ENCODE measurements at places on chromosomes 11 and 22.

- DNase-seq, result no peak
Observed at GRCh38 chr11:70572974-70573260, 174.6 kb downstream of the CTTN start.

DNA sequence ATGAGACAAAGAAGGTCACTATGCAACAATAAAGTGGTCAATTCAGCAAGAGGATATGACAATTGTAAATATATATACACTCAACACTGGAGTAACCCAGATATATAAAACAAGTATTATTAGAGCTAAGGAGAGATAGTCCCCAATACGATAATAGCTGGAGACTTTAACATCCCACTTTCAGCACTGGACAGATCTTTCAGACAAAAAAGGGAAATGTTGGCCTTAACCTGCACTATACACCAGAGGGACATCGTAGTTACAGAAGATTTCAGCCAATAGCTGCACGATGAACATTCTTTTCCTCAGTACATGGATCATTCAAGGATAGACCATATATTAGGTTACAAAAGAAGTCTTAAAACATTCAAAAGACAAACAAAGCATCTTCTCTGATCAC is 29.9 kb downstream of the PIWIL3 start:
- DNase-seq, result no peak

DNA sequence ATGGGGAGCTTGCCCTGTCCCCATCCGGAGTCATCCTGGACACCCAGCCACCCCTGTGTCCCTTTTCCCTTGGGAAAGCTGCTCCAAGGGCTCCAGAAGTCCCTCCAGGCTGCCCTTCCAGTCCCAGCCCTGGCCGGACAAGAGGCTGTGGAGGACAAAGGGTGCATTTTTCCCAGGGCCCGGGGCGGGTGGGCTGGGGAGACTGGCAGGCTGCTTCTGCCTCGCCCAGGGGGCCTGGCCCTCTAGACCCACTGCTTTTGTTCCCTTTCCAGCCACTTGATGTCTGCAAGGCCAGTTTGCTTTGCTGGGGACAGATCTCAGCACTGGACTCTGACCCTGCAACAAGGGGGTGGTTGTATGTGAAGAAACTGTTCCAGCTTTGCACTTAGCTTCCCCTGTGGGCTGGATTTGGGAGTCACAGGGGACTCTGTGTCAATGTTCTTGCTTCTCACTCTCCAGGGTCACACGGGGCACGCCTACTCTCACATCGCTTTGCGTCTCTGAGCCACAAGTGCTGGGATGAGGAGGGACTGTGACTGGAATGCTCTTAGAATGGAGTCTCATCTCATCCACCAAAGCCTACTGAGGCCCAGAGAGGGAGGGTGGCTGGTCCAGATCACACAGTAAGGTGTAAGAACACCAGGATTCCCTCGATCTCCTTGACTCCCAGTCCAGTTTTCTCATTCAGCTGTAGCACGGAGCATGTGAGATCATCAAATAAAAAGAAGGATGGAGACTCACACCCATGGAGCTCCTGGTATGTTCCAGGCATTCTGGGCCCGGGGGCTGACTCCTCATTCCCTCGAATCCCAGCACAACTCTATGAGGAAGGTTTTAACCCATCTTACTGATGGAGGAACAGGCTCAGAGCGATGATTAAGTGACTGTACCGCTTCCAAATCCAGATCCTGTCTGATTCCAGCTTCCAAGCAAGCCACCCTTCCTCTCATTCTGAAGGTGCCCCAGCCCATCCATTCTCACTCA is 59.9 kb downstream of the FBXO7 start:
- DNase-seq, result no peak

DNA sequence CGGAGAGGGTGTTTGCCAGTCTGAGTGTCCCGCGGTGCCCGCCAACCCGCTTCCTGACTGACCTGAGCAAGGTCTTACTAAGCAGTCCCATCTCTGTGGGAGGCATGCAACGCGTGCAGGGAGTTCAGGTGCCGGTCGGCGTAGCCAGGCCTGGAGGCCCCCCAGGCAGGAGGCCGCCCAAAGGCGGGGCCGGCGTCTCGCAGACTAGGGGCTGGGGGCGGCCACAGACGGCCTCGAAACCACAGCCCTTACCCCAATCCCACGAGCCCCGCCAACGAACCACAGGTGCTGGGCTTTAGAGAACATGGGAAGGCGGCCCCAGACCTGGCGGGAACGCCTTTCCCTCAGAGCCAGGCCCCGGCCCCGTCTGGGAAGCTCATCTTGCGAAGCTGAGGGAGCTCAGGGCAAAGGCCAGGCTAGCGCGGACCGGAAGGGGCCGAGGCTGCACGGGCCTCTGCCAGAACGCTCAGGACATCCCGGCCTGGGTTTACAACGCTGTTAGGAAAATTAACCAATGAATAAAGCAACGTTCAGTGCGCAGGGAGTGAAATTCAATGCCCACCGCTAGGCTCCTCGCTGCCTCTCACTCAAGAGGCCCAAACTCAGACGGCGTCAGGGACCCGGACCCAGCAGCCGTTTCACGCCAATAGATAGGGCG is 2.1 kb upstream of the MTFP1 start:
- DNase-seq, result no peak

DNA sequence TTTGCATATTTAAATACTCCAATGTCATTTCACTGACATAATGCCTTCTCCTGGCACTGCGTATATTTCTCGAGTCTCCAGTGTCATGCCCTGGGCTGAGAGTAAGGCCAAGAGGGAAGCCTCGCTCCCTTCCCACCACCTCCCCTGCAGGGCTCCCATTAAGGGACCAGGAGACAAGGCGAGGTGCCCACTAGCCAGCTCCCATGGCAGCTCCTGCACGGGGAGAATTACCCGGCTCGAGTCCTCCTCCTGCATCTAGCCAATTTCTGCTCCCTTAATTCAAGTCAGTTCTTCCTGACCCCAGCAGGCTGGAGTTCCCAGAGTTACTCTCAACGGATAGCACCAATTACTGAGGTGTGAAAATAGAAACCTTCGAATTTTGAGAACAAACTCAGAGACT is 31.9 kb downstream of the OPCML start:
- DNase-seq, result no peak

DNA sequence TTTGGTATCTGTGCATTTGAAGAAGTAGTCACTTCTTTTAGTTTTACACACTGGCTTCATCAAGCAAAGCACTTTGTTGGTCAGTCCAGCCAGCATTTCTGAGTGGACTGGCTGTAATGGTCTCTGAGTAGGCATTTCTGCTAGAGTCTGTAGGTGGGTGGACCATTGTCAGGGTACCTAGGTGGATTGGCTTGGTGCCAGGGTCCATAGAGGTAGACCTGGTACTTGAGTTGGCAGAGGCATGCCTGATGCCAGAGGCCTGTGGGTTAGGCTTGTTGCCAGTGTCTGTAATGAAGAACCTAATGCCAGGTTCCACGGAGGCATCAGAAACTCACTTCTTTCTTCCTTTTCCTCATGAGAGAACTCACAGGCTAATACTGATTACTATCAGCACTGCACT is 157.9 kb upstream of the C11orf87 start:
- DNase-seq, result no peak

DNA sequence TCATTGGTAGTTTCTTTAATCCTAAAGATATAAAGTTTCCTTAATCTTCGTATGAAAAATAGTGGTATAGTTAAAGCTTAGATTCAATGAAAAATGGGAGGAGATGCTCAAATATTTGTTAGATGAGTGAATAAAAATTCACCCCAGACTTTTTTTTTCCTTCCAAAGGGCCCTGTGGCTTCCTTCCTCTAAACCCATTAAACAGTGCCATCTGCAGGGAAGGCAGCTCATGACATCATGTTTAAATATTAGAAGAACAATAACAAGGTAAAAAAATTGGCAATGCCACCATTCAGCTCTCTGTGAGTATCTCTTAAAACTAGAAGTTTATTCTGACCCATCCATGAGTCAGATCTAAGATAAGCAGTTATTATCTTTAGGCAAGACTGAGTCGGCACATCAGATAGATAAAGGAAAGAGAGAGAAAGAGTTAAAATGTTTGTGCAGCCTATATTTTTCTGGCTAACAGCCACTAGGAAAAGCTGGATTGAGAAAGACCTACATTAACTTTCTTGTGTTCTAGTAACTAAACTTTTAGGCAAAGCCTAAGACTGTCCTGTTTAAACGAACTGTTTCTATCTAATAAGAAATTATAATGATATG is 19.1 kb upstream of the OOSP1 start:
- no peak for DNase-seq

DNA sequence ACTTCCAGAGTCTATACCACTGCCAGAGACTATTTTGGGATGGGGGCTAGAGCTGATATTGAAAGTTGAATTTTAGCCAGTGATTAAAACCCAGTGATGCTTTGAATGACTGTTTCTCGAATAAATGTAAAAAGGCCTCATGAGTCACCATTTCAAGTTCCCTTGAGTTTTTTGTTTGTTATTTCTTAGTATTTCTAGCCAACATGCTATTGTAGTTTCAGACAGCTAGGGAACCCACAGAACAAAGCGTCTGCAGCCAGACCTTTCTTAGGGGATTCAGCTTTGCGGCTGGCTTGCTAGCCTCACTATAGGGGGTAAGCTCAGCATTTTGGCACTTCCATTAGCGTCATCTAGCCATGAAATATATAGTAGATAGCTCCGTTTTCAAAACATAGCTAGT is 66.5 kb downstream of the DBX1 start:
- DNase-seq, result no peak

- DNase-seq, result no peak
Observed at GRCh38 chr11:68090706-68091105, 30.5 kb downstream of the CHKA start.

DNA sequence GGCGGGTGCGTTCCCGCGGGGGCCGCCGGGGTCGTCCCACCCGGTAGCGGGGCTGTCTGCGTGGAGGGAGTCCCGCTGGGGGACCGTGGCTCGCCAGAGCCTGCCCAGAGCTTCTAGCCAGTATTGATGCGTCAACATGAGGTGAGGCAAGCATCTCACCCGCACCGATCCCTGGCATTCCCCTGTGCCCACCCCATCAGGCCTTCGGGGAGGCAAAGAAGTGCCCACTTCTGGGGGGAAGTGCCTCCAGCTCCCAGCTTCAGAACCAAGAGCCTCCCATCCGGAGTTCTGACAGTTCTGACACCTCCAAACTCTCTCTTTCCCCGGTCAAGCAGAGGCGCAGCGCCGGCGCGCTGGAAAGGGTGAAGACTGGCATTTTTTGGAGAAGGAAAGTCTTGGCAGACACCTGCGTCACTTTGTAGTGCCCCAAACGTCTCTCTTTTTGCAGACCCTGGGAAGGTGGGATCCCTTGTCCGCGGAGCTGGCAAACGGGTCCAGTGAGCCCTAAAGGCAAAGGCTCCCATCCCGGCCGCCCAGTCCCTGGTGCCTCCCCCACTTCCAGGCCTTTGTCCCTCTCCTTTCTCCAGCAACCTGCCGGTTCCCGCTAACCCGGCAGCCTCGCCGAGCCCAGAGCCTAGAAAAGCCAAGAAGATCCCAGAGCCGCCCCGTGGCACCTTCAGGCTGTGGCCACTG is 3.2 kb upstream of the PAX6 start:
- DNase-seq, result no peak

- DNase-seq, result peak; percentile 84
Observed at GRCh38 chr11:208181-208916, 841 bp downstream of the RIC8A start.

- no peak for DNase-seq
Observed at GRCh38 chr22:39243439-39244135, 1.2 kb downstream of the PDGFB start.

DNA sequence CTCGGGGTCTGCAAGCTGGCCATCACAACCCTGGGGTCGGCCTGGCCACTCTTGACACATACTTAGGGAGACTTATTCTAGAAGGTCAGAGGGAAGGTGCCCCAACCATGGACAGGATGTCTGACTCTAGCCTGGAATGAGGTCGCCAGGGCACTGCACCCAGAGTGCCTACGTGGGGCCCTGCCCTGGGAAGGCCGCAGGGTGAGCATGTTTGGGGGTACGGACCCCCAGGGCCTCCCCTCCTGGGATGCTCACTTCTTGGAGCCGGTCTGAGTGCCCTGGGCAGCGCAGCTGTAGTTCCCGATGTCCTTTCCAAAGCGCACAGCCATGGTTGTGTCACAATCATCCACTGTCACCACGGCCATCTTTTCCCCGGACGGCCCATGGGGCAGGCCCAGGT is 75.8 kb downstream of the TRMU start:
- no peak for DNase-seq

GRCh38 chr11:64040684-64041322 is 5.1 kb downstream of the FLRT1 start:
- no peak for DNase-seq

DNA sequence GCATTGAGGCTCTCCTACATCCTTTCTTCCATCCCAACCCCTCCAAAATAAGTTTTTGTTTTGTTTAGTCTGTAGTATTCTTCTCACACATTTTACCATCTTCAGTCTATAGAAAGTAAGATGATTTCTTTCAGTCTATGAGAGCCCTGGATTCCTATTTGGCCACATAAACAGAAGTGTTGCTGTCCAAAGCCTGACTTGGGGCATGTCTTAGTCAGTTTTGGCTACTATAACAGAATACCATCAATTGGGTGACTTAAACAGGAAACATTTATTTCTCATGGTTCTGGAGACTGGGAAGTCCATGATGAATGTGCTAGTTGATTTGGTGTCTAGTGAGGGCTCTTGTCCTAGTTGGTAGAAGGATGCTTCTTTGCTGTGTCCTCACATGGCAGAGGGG is 146.8 kb upstream of the DDI1 start:
- DNase-seq, result no peak

- no peak for DNase-seq
Observed at GRCh38 chr11:74612877-74613276, 20.5 kb downstream of the POLD3 start.

DNA sequence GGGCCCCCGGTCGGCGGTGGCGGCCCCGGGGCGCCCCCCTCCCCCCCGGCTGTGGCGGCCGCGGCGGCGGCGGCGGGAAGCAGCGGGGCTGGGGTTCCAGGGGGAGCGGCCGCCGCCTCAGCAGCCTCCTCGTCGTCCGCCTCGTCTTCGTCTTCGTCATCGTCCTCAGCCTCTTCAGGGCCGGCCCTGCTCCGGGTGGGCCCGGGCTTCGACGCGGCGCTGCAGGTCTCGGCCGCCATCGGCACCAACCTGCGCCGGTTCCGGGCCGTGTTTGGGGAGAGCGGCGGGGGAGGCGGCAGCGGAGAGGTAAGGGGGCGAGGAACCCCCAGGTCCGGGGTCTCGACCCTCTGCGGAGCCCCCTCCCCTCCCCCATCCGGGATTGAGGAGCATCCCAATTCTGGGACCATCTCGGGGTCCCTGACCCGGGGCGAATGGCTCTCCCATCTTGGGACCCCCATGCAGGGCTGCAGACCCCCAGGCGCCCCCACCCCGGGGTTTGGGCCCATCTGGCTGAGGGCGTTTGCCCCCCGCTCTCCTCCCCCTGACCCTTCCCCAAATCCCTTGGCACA is 431 bp downstream of the KMT2A start:
- peak; percentile 52 for DNase-seq

- DNase-seq, result no peak
Observed at GRCh38 chr11:82560836-82561235, 172.8 kb downstream of the FAM181B start.

- DNase-seq, result no peak
Observed at GRCh38 chr11:108218912-108219783, 3.3 kb downstream of the NPAT start.

- no peak for DNase-seq
Observed at GRCh38 chr22:40107851-40108378, 69.8 kb upstream of the TNRC6B start.

Data from left hindlimb (tissue), 1 donor.